GM12892 (cell line): ENCODE measurements at places on chromosomes 6 and 20.
A peak's percentile ranks its signal among the peaks of the same experiment; 100 is the strongest.

GRCh38 chr6:36829919-36830544, 9.2 kb downstream of the CPNE5 start:
- DNase-seq: no peak

GRCh38 chr20:44910690-44911262, 916 bp downstream of the PABPC1L start:
- no peak for DNase-seq

- no peak for DNase-seq
Observed at GRCh38 chr6:117417851-117418250, 7.9 kb downstream of the ROS1 start.

DNA sequence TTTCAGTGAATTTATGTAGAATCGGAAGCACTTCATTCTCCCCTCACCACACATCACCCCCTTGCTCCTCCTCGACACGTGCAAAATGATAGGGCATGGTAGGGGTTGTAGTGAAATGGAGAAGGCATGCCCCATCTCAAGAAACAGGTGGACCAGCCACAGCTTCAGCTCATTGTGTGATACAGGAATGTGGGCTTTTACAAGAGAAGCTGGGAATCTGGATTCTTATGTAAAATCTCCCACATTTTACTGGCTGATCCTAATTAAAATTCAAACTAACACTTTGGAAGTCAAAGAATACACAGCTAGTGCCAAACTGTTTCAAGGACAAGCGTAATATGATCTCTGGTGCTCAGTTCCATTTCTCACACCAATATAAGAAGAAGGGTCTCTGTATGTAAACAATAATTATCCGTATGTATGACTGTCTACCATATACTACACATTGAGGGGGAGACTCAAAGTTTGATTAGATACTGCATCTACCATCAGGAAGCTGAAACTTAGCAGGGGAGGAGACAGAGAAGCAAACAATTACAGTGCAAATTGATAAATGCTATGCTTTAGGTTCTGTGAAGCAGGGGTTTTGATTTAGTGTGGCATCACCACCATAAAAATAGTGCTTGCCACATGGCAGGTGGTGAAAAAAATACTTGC, 24.3 kb upstream of the KIAA0408 start:
- no peak for DNase-seq

DNA sequence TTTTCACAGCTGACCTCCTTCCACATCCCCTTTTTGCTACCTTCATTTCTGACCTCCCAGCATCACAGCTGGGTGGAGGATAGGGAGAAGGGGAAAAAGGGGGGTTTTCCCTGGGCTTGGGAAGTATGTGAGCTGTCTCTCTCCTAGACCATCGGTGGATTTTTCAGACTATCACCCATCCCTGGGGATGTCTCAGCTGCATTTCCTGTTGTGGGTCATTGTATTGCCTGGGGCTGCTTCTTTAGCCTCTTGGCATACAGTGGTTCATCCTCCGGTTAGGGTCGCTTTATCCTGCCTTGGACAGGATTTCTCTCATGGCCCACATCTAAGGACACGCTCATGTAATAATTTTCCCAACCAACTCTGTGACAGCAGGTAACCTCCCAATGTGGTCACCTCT, 142.5 kb upstream of the ARG1 start:
- no peak for DNase-seq

DNA sequence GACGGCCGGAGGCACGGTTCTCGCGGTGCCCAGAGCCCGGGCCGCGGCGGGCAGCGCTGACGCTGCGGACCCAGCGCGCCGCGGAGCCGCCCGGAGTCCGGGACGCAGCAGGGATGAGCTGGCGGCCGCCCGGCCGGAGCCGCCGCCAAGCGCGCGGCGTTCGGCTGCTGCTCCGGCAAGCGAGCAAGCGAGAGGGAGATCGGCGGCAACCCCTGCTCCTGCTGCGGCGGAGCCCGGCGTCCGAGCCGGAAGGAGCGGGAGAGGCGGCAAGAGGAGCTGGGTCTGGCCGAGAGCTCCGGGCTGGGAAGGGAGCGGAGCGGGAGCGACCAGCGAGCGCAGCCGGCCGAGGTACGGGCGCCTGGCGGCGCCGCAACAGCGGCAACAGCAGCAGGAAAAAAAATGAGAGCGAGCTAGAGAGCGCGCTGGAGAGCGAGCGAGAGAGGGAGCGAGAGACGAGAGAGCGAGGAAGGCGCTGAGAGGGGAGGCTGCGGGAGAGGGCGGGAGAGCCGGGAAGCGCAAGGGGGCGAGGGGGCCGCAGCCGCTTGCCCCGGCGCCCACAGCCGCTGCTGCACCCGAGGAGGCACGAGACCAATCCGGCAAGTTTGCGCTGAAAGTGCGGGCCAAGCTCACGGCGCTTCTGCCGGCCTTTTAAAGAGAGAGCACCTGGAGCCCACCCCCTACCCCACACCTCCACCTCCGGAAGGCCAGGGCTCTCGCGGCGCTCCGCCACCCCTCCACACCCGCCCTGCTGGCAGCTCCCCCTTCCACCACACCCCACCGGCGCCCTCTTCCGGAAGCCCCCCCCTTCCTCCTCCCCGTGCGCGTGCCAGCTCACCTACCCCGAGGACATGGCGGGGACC, 496 bp downstream of the GRM4 start:
- DNase-seq: no peak

GRCh38 chr20:4153251-4153650, 137.9 kb upstream of the RNF24 start:
- DNase-seq: no peak

DNA sequence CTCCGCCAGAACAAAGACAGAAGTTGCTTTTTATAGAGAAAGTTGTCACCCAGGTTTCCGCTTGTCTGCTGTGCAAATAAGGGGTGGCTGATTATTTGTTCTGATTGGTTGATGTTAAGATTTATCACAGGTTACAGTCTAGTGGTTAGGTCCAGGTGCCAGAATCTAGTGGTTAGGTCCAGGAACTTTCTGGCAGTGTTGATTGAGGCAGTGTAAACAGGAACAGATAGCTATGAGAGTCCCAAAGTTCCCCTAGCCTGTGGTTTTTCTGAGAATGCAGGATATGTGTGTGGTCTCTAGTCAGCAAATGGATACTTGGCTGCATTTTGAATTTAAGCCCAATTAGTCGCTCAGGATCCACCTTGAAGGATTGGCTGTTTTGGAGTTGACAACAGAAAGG, 148.0 kb downstream of the TMEM200A start:
- no peak for DNase-seq

GRCh38 chr20:50372770-50373088, 137.5 kb upstream of the PTPN1 start:
- DNase-seq: no peak

DNA sequence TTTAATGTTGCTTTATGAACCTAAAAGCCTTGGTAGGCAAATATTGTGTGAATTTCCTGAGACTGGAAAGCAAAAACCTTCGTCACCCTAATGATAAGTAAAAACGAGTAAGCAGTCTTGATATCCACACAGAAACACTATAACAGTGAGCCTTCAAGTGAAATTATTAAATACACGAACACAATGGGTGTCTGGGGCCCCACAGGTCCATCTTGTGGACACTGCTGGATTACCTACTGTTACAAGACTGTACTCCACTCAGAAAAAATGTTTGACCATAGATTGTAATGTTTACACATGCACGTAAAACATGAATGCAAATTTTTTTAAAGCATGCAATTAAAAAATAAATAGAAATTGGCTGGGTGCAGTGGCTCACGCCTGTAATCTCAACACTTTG, 466.9 kb downstream of the CD83 start:
- no peak for DNase-seq

- no peak for DNase-seq
Observed at GRCh38 chr20:36795691-36796090, 22.1 kb upstream of the DSN1 start.

DNA sequence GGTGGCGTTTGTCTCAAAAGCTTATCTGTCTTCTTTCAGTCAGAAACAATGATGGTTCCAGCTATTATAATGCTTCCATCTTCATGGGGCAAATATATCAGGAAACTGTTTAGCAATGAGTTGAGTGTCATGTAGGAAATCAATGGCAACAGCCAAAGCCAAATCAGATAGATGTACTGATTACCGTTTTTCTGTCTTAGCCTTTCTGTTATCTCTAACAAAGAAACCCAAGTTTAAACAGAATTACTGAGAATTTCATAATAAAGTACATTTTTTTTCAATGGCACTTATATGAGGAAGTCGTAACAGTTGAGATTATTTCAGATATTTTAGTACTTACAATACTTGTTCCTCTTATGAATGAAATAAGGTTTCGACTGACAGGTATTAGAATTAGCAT, 1.2 kb downstream of the NOX3 start:
- no peak for DNase-seq

- no peak for DNase-seq
Observed at GRCh38 chr6:56311533-56312448, 64.4 kb upstream of the COL21A1 start.

DNA sequence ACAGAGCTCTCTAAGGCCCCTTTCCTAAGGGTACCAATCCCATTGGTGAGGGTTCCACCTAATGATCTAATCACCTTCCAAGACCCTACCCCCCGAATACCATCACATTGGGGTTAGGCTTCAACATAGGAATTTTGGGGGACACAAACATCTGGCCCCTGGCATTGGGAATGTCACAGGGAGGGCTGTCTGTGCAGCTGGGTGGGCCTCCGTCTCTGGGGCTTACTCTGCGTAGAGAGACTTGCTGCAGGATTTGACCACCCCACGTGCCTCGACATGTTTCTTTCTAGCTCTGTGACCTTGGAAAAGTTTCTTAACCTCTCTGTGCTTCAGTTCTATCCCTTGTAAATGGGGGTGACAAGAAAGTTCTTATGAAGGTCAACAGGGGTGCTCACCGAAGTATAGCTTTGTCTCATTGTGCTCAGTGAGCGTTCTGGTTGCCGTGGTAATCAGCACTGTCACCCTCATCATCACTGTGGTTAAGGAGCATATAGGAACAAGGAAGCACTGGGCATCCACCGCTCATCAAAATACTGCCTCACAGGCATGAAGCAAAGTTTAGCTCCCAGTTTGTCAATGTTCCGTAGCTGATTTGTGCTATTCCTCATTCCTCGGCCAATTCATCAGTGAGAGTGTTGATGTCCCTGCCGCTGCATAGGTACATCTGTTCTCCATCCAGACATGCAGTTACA, 152.8 kb downstream of the SYCP2 start:
- no peak for DNase-seq

- DNase-seq: no peak
Observed at GRCh38 chr20:18989736-18990474, 176.3 kb downstream of the SCP2D1 start.

DNA sequence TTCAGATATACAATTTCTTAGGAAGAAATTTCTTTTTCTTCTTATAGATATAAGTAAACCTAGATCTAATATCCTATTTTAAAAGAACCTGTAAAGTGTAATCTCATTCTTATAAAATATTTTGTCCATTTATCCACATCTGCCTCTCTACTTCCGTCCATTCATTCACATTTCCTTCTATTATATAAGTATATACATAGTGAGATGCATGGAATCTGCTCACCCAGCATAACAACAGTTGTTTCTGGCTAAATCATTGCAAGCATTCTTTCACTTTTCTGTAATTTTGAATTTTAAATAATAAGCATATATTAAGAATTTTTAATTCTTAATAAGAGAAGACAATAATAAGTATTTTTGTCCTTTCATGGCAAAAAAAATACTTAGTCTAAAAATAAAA, 45.4 kb downstream of the CEP162 start:
- no peak for DNase-seq

GRCh38 chr20:8851446-8851845, 217.4 kb upstream of the PLCB4 start:
- DNase-seq: no peak

GRCh38 chr20:58716476-58717277, 24.1 kb downstream of the NPEPL1 start:
- DNase-seq: peak; percentile 4

DNA sequence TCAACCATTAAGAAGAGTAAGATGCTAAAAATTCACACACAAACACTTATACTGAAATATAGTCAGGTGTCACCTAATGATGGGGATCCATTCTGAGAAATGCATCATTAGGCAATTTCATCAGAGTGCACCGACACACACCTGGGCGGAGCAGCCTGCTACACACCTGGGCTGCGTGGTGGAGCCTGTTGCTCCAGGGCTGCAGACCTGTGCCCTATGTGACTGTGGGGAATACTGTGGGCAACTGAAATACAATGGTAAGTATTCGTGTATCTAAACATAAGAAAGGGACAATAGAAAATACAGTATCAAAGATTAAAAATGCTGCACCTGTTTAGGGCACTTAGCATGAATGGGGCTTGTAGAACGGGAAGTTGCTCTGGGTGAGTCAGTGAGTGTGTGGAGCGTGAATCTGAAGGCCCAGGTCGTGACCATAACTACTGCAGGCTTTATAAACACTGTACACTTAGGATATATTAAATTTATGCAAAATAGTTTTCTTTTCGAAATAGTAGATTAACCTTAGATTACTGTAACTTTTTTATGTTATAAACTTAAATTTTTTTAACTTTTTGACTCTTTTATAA, 124.4 kb upstream of the AFDN start:
- DNase-seq: no peak

DNA sequence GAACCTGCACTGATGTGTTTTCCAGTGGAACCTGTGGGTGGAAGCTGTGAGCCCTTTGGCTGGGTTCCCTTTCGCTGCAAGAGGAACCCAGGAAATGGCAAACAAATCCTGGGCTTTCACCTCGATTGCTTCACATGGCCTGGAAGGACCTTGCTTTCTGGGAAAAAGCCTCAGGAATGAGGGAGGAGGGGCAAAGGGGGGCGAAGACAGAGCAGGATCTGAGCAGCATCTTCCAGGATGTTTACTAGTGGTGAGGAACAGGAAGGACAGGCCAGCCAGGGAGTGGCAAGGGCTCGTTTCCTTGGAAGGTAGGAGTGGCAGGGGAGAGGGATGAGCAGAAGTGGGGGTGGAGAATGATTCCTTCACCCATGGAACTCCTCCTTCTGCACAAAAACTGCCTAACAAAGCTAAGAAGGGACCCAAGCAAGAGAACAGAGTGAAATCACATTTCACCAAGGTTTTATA, 5.9 kb downstream of the SLC2A10 start:
- no peak for DNase-seq

- no peak for DNase-seq
Observed at GRCh38 chr20:46291401-46291800, 16.9 kb downstream of the CDH22 start.

DNA sequence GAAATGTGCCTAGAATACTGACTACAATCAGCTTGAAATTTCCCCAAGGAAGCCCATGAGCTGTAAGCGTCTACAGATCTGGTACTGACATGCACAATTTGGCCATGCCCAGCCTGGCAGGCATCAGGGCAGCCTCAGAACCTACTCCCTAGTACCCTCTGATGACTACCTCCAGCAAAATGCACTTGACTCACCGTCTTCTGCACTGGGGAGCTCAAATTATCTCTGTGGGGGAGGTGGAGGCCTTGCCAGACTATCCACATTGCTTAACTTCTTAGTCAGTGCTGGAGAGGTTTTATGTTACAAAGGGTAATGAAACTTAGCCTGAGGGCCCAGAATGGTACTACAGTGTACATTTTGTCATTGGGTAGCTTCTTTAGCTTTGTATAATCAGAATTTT, 126.0 kb upstream of the ADGRF1 start:
- no peak for DNase-seq
